Activated T-cell treated with anti-CD3 and anti-CD28 coated beads for 1 hour (primary cell): ENCODE measurements at places on chromosomes 11 and 22.

- DNase-seq: no peak
Measured at GRCh38 chr22:25362883-25363240, 143.4 kb downstream of the CRYBB2 start.

- DNase-seq: no peak
Measured at GRCh38 chr22:17707526-17707925, 66.7 kb downstream of the BID start.

DNA sequence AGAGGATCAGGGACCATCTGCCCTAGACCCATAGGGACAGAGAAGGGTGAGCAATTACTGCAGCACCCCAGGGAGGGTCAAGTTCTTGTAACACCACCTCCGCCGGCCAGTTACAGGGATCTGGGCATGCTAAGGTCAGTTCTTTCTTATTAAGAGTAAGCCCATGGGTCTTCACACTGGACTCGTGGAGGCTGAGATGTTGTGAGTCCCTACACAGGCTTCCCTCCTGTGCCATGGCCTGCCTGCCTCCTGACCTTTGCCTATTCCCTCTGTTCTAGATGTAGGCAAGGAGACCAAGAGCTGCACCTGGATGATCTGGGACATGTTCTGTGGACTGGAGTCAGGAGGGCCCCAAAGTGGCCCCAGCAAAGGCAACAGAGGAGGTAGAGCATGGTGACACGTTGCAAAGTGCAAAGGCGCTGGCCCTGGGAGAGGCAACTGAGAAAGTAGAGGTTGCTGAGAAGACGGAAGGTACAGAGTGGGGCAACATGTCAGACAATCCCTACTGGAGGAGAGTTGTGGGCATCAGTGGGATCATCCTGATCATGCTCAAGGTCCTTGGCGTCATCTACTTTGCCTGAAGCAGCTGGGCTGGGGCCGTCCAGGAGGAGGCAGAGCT is 16.3 kb upstream of the GNAZ start:
- DNase-seq: no peak

- no peak for DNase-seq
Measured at GRCh38 chr11:78359921-78360320, 57.7 kb downstream of the GAB2 start.

- no peak for DNase-seq
Measured at GRCh38 chr11:69828971-69829344, 9.7 kb upstream of the FGF3 start.

DNA sequence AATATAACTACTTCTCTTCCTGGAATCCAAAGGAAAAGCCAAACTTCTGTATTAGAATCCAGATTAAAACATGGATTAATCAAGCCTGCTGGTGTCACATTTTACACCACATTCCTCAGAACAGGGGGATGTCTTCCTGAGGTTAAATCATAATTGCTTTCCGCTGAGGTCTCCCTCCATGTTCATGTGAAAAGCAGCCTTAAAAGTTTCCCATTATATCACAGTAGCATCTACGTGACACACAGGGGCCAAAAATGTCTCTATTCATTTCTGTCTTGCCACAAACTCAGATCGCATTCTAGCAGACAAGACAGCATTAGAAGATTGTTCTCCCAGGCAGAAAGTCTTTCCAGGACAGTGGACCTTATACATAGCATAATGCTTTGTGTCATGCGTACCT is 788.7 kb downstream of the OPCML start:
- no peak for DNase-seq
